Breast epithelium (tissue), 4 donors: ENCODE measurements at places on chromosomes 16 and 17. TPM values are rescaled to one million over a fixed set of nuclear protein-coding genes. Genes with fewer than 3 reads are reported as not detected.

GRCh38 chr17:44061446-44061845 is 5.0 kb downstream of the LSM12 start:
- no peak overlapping the region for H3K27ac ChIP-seq
- H3K4me1 ChIP-seq = no peaks in the 10 kb centered on the region
- no peak for DNase-seq

DNA sequence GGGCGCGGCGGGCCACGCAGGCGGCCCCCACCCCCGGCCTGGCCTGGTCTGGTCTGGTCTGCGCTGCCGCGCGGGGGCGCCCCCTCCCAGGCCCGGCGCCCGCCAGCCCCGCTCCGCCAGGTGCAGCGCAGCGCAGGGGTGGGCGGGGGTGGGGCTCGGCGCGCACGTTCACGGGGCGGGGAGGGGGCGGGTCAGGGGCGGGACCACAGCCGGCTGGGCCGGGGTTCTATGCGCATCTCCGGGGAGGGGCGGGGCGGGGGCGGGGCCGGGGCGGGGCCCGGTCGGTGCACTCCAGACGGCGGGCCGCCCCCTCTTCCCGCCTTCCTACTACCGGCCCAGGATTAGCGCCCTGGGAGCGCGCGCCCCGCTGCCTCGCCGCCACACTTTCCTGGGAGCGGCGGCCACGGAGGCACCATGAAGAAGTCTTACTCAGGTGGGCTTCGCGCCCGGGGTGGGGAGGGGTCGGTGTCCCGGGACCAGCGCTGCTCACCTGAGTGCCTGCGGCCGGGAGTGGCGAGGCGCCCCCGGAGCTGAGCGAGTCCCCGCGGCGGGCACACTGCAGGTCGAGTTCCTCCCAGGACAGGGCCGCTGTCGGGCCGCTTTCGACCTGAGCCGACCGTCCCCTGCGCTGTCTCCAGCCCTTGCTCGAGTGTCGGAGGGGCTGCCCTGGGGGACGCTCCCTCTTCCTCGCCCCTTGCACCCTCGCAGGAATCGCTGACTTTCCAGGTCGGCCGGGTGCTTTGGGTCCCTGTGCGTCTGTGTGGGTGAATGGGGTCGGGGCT is 140.5 kb downstream of the SEC14L1 start:
- H3K27me3 ChIP-seq = no peaks in the 10 kb centered on the region
- H3K27ac ChIP-seq = peak overlapping the region; percentile 97
- peaks cover 4% of the 10 kb centered on the region for H3K4me1 ChIP-seq
- no peaks in the 10 kb centered on the region for H3K36me3 ChIP-seq
- peak; percentile 53 for DNase-seq

DNA sequence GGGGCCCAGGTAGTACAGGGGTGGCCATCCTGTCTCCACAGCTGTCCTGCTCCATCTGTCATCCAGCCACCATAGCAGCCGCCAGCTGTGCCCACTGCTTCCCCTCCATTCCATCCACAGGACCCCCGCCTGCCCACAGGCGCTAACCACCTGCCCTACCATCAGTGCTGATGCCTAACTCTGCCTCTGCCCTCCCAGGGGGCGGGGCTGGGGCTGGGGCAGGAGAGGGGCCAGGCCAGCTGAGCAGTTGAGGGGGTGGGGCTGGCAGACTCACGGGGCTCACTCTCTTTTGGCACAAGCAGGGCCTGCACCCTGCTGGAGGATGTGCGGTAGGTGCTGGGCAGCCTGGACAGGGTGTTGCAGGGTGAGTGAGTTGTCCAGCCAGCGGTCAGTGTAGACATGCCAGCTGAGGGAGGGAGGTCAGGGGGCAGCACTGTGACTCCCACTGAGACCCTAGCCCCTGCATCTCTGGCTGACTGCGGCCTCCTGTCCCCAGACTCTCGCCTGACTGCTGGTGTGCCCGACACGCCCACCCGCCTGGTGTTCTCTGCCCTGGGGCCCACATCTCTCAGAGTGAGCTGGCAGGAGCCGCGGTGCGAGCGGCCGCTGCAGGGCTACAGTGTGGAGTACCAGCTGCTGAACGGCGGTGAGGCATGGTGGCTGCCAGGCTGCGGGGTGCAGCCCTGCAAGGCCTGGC is 9.6 kb downstream of the GALK1 start:
- H3K27me3 ChIP-seq = no peaks in the 10 kb centered on the region
- H3K4me3 ChIP-seq = no peak overlapping the region
- no peak overlapping the region for H3K27ac ChIP-seq
- peaks cover 5% of the 10 kb centered on the region for H3K36me3 ChIP-seq

- no peak for DNase-seq
- no peaks in the 10 kb centered on the region for H3K36me3 ChIP-seq
- no peak overlapping the region for H3K27ac ChIP-seq
- H3K4me3 ChIP-seq = no peak overlapping the region
Observed at GRCh38 chr17:64282753-64283080, 19.7 kb upstream of the TEX2 start.

GRCh38 chr17:7043182-7043496 is 753 bp downstream of the SLC16A11 start:
- no peaks in the 10 kb centered on the region for H3K36me3 ChIP-seq
- no peak for DNase-seq
- H3K4me1 ChIP-seq = peaks cover 5% of the 10 kb centered on the region
- H3K27ac ChIP-seq = peak overlapping the region; percentile 89
- H3K27me3 ChIP-seq = no peaks in the 10 kb centered on the region

- no peaks in the 10 kb centered on the region for H3K4me1 ChIP-seq
- DNase-seq = no peak
- no peak overlapping the region for H3K4me3 ChIP-seq
- no peak overlapping the region for H3K27ac ChIP-seq
Observed at GRCh38 chr16:65722429-65722828, 600.6 kb upstream of the CDH11 start.

DNA sequence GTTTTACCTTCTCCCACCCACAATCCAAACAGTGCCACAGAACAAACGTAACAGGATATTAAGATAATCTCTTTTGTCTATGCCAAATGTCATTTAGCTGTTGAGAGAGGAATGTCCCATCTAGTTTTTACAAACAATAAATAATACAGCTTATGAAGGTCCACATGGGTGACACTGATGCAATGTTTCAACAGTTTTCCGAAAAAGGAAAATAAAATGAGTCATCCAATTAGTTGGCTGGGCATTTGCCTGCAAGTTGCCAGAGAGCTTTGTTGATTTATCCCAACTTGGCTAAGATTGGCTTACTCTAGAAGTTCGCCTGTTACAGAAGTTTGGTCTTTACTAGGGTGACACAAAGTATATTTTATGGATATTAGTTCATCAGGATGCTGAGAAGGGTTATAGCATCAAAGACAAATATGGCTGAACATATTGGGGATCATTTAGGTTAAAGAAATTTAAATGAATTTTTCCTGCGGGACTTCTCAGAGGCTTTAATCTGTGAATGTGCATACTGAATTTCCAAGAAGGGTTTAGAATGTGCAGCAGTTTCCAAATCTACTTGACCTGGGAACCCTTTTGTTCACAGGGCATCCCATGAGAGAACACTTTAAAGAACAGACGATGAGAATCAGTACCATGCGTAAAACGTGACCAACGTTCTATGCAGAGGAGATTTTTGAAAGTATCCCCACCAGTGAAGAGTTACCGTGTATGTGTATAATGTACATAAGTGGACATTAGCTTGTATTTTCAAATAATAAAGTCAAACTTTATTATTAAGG is 73.1 kb downstream of the CDH13 start:
- no peak overlapping the region for H3K27ac ChIP-seq
- DNase-seq = no peak
- no peak overlapping the region for H3K4me3 ChIP-seq
- peaks cover 10% of the 10 kb centered on the region for H3K27me3 ChIP-seq

DNA sequence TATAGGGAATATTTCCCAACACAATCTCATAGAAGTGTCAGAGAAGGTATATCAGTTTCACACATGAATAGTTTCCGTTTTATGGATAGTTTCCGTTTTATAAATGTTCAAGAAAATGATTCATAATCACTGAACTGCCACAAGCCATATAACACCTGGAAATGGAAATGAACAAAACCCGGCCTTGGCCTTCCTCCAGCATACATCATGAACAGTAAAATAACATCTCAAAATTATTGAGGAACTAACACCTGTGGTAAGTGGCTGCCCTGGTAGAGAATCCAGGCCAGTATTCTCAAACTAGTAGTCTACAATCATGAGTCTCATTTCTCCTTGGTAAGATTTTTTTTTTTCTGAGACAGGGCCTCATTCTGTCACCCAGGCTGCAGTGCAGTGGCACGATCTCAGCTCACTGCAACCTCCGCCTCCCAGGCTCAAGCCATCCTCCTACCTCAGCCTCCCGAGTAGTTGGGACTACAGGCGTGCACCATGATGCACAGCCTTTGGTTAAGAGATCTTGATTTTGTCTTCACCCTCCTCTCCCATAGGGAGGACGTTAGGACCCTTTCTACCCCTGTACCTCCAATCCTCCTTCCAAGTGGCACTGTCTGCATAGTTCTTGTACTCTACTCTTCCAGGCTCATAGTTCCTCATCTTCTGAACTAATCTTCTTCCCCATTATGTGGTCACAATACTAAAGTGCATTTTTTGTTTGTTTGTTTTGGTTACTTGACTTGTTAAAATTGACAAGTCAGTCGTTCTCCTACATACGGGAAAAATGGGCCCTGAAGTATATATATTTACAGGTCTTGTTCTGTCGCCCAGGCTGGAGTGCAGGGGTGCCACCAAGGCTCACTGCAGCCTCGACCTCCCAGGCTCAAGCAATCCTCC is 15.0 kb upstream of the RGS9 start:
- DNase-seq = no peak
- no peaks in the 10 kb centered on the region for H3K36me3 ChIP-seq
- H3K27me3 ChIP-seq = no peaks in the 10 kb centered on the region
- H3K4me1 ChIP-seq = no peaks in the 10 kb centered on the region
- H3K4me3 ChIP-seq = peak overlapping the region; percentile 75

ABCA3 gene
- total RNA-seq = 6.3 TPM

KIF2B gene
- not detected for total RNA-seq

ITGB4 gene
- 67.2 TPM for total RNA-seq

SLC52A1 gene
- 0.29 TPM for total RNA-seq

CD79B gene
- total RNA-seq = 3.4 TPM
